Right lobe of liver (tissue), 6 donors: ENCODE measurements at places on chromosomes 12 and 14.

GRCh38 chr12:21690704-21691368, 33.2 kb upstream of the LDHB start:
- no peak for DNase-seq

DNA sequence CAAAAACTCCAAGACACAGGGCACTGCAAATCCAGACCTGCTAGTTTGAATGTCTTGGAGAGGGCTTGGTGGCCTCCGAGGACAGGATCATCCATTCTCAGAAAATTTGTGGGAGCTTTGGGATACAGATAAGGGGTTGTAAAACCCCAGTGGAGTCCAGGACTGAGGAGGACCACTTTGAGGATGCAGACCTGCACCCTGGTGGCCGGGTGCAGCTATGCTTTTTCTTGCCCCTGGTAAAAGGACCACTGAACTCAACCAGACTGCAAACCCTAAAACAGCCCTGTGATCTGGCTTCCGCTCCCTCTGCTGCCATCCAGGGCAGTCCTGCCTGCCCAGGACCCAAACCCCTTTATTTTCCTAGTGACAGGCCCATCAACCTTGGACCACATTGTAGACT, 169.5 kb upstream of the DAAM1 start:
- DNase-seq: no peak

DNA sequence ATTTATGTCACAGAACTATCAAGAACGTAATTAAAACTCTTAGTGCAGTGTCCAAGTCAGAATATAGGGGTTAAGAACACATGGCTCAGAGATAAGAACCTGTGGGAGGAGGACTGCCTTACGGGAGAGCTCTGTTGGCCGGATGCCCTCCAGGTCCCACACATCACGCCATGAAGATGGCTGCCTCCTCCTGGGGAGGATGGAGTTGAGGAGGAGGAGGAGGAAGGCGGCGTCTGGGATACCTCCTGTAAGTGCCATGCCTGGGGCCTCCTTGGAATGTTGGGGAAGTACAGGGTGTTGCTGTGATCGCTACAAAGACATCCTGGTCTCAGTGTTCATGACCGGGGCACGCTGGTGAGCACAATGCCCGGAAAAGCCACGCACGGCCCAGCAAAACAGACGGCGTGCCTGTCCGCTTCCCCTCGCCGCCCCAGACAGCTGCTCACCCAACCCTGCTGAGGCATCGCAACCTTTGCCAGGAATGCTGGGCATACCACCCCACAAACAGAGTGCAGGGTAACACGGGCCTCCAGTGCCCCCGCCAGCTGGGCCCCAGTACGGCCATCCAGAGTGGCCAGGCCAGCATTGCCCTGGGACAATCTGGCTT, 28.7 kb upstream of the CD9 start:
- DNase-seq: no peak

- DNase-seq: no peak
These were observed 53.3 kb downstream of the WDR20 start for GRCh38 chr14:102192840-102193502.

- DNase-seq: no peak
These were observed 42.6 kb upstream of the KRR1 start for GRCh38 chr12:75553836-75554555.

- no peak for DNase-seq
These were observed 124.2 kb downstream of the NTF3 start for GRCh38 chr12:5556033-5556614.

GRCh38 chr12:102543494-102544485, 63.4 kb upstream of the IGF1 start:
- DNase-seq: no peak

DNA sequence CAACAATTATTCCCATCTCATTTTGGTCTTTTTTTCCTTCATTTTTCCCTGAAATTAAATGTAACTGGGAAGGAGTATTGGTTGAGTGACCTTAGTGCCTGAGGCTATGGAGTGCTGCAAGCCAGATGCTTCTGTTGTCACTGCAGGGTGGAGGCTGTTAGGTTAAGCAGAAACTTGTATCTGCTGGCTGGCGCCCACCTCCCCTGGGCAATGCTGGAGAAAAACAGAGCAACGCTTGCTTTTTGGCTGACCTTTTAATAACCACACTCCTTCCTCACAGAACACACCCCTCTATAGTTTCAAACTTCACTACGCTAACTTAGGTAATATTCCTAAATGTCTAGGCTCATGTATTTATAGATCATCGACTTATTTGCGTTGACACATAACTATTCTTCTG, 583.5 kb upstream of the NOVA1 start:
- no peak for DNase-seq

- DNase-seq: no peak
These were observed 5.1 kb downstream of the MBIP start for GRCh38 chr14:36315159-36315853.

DNA sequence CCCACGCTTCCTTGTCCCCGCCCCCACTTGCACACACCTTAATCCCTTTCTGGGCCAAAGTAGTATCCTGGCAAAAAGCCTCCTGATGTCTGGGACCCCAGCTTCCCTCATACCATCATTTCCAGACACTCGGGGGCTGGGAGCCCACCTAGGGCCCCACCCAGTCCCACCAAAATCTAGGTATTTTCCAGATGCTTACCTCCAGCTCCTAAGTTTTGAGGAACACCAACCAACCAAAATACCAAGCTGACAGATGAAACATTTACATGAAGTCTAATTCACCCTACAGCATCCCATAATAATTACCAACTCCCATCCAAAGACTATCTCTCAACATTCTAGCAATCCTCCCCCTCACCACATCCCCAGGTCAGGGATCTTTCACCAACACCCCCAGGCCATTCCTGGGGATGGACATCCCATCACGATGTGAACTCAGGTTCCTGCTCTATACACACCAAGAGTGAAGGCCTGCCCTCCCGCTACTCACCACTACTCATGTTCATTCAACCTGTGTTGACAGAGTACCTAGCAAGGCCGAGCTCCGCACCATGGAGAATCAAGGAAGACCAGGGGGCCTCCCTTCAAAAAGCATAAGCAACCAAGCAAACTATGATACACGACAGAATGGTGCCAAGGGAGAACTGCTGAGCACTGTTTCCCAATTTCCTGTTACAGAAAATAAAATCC, 1.6 kb upstream of the CHD4 start:
- no peak for DNase-seq

- no peak for DNase-seq
These were observed 108.2 kb upstream of the GPHB5 start for GRCh38 chr14:63426838-63427352.

DNA sequence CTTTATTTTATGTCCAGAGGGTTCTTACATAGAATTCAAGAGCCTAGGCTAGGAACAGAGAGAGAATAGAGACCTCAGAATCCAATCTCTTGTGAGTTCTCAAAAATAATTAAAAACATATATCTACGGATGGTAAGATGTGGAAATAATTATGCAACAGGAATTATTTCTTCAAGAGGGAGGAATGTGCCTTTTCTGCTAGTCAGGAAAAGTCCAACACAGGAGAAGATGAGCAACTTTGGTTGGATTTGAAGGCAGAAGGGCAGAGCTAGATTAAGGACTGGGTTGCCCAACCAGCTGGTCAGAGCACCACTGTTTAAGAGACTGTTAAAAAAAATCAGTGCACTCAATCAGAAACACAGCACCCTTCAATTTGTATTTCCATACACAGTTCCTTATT, 365.5 kb downstream of the ETNK1 start:
- DNase-seq: no peak

DNA sequence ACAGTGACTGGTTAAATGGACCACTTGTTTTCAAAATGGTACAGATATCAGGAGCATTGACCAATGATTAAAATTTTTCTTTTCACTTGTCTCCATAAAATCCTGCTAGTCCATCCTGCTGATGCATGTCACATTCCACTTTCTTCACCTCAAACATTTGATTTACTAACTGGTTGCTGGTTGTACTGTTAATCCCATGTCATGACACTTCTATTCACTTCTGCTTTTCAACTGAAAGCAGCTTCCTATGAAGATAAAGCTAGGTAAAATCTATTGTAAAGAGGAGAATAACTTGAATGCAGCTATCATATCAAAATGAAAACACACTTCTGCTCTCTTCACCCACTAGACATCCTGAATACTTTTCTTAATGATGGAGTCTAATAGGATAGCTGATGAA, 149.6 kb upstream of the OTX2 start:
- no peak for DNase-seq

- DNase-seq: no peak
These were observed 208.7 kb upstream of the FOXN3 start for GRCh38 chr14:89625731-89626232.

GRCh38 chr14:31827325-31827724, 249.8 kb upstream of the ARHGAP5 start:
- no peak for DNase-seq

GRCh38 chr12:38823738-38824137, 81.7 kb downstream of the CPNE8 start:
- DNase-seq: no peak

GRCh38 chr12:118166946-118167345, 31.0 kb downstream of the PEBP1 start:
- no peak for DNase-seq

DNA sequence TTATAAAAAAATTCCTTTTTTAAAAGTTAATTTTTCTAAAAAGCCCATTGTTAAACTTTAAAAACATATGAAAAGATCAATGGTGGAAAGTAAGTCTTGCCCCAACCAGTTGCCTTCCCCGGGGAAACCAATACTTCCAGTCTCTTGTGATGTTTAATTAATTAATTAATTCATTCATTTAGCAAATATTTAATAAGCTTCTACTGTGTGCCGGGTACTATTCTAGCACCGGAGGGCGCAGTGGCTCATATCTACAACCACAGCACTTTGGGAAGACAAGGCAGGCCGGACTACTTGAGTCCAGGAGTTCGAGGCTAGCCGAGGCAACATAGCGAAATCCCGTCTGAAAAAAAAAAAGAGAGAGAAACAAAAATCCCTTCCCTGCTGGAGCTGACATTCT, 87.4 kb downstream of the HECTD4 start:
- DNase-seq: no peak
